ENCODE measurements at places on chromosomes 13 and 19.
A peak's percentile ranks its signal among the peaks of the same experiment; 100 is the strongest.

DNA sequence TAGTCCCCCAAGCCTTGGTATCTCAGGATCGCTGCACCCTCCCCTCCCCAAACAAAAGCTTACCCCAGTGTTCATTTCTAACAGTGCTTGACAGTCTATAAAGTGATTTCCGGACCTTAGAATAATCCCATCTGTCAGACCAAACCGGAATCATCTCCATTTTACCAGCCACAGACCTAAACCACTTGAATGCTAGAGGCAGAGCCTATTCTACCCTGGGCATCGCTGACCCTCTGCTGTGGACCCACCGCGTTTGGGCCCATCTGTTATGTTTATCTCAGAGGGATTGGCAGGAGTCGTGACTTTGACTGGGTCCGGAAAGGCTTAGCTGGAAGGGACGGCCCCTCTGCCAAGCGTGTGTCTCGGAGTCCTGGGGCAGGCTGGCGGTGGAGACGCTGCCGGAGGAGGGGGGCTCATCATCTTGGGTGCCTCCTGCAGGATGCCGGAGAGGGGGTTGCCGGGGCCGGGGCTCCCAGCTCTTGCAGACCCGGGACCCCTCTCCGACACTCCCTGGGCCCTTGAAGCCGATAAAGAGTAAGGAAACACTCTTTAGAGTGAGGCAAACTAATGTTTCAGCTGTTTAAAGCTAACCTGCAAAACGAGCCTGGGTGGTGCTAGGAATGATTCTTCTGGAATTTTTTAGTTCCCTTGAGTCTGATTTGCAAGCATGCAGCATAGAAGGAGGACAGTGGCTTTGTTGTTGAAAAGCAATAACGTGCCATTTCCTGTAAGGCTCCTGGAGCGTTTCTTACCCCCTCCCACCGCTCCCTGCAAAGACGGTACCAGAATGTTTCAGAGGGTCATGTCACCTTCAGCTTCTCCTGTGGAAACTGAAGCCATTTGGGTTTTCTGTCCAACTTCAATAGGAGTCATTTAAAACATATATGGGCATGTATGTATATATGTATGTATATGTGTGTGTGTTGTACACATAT is 1.3 kb downstream of the SLC25A42 start:
- DNase-seq = no peak

- no peak for DNase-seq
Observed at GRCh38 chr19:4694211-4694987, 24.3 kb upstream of the MYDGF start.

- no peak for DNase-seq
Observed at GRCh38 chr13:29160862-29161261, 340.7 kb downstream of the MTUS2 start.

GRCh38 chr13:20439261-20439660 is 86.4 kb downstream of the CRYL1 start:
- DNase-seq = no peak

DNA sequence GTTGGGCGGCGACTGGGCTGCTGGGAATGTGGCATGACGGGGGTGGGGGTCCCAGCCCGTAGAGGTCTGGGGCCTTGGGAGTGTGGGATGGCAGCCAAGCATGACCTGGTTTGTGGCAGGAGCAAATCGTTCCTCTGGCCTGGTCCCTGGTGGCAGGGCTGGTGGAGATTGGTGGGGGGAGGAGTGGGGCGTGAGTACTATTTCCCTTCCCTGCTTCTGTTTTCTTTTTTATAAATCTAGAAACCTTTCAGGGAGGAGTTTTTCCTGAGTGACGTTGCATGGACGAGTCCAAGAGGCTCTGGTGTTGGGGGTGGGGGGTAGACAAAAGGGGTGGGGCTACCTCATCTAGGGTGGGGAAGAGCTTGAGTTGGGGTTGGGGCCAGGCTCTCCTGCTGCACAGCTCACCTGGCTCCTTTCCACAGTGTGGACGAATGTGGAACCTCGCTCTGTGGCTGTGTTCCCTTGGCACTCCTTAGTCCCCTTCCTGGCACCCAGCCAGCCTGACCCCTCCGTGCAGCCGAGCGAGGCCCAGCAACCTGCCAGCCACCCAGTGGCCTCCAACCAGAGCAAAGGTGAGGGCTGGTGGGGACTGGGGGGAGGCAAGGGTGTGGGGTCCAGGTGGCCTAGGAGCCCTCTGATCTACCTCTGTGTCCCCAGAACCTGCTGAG is 15.4 kb upstream of the PRR19 start:
- no peak for DNase-seq

- DNase-seq = no peak
Observed at GRCh38 chr19:10068205-10068604, 17.9 kb upstream of the SHFL start.

DNA sequence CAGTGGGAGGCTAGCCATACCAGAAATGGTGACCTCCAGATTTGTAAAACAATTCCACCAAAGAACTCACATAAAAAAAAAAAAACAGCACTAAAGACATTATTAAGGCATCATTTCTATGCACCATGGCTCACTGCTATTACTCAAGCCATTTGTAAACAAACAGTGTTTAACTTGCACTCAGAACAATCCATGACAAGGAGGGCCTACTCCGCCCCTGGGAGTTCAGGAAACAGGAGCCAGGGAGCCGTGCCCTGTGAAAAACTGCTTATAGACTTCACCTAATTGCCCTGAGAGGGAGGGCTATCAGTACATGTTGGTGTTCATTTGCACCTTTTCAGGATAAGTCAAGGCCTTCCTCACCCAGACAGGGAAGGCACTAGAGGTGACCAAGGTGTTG is 103.2 kb downstream of the ZNF429 start:
- DNase-seq = peak; percentile 55

DNA sequence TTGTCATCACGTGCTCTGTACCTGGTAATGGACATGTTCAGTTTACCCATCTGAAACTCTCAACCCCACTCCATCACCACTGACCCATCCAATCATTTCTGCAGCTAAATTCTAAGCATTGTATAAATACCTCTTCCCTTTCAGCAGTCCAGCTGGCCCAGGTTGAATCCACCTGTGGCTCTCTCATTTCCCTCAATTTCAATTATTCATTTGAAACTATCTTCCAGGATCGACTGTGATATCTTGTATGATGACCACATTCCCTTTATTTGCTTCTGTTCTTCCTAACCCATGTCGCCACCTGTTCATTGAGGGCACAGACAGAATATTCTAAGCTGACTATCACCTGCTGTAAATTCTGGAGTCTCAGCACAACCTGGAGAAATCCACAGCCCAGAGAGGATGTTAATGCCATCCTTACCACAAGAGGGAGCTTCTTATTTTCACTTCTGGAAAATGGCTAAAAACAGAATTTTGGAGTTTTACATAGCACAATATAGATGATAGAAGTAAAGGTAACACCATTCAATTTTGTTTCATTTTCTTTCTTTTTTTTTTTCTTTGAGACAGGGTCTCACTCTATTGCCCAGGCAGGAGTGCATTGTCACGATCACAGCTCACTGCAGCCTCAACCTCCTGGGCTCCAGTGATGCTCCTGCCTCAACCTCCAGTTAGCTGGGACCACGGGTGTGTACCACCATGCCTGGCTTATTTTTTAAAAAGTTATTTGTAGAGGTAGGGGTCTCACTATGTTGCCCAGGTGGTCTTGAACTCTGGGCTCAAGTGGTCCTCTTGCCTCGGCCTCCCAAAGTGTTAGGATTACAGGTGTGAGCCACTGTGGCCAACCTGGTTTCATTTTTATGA is 38.6 kb downstream of the ZNF823 start:
- DNase-seq = peak; percentile 19

DNA sequence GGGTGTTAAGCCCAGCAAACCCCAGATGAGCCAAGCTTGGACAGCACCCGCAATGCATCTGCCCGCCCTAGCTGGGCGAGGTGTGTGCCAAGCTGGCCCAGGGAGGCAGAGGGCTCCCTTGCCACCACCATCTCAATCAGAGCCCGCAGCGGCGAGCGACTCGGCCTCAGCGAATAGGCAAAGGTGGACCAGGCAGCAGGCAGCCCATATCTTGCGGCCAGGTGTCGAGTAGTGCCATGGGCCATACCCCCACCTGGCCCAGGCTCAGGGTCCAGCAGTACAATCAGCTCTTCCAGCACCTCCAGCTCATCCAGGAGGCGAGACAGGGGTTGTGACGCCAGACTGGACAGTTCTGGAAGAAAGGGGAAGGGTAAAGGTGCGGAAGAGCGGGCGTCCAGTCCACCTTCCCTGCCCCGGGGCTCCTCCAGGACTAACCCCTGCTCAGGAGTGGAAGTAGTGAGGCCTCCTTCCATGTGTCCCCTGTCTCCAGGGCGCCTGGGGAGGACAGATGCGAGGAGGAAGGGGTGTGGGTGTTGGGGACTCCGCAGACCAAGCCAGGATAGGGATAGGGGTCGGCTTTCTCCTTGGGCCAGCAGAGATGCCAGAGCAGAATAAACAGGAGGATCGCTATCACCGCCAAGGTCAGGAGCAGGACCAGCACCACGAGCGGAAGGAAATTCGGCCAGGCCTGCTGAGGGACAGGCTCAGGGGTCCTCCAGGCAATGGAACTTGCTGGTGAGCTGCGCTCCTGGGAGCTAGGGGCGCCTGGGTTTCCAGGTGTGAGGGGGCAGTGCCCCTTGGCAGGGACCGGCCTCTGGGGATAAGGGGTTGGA is 2.8 kb downstream of the IGFLR1 start:
- no peak for DNase-seq

DNA sequence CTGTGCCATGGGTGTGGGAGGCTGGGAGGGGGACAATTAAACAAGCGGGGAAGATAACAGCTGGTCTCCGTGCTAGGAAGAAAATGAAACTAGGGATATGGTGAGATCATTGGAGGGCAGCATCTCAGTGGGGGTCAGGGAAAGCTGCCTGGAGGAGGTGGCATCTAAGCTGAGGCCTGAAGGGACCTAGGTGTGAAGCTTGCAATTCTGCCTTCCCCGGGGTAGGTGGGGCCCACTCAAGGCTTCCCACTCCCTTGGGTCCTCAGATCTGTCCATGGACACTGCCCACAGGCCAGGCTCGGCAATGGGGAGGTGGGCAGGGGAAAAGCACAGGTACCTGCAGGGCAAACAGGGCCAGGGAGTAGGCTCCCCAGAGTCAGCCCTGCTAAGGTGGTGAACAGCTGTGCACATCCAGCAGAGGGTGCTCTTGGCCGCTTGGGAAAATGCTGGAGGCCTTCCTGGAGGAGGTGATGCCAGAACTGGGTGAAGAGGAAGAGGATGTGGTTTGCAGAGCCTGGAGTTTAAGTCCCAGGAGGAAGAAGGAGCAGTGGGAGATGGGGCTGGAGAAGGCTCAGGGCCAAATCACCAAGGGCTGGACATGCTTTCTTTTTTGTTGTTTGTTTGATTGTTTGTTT is 25.7 kb upstream of the CCNE1 start:
- DNase-seq = no peak

GRCh38 chr13:38700051-38700450 is 13.2 kb downstream of the FREM2 start:
- no peak for DNase-seq

DNA sequence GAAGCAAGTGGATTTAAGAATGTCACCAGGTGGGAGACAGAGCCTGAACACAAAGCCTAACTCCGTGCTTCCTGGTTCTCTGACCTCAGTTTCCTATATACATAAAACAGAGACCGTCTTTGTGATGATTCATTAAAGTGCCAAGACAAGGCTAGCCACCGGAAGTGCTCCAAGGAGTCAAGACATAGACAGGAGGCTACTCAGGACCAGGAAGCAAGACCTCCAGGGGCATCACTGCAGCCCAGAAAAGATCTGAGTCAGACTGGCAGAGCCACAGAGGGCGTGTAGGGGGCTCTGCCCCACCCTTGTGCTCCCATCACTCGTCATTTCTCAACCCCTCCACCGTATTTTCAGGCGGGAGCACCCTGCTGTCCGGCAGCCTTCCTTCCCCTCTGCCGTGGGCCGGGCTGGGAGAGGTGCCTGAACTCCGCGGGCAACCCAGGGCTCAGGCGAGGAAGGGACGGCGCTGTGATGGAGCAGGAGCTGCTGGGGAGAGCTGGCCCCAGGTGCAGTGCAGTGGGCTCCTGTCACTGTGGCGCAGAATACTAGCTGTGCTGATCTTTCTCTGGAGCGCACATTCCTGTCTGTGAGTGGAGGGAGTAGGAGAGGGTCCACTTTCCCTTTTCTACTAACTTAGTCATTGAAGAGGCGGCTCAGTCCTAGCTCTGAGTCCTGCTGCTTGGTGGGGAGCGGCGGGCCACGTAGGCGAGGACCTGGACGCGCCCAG is 134.7 kb upstream of the GPR12 start:
- no peak for DNase-seq

- no peak for DNase-seq
Observed at GRCh38 chr19:51359294-51359693, 6.9 kb downstream of the ETFB start.

DNA sequence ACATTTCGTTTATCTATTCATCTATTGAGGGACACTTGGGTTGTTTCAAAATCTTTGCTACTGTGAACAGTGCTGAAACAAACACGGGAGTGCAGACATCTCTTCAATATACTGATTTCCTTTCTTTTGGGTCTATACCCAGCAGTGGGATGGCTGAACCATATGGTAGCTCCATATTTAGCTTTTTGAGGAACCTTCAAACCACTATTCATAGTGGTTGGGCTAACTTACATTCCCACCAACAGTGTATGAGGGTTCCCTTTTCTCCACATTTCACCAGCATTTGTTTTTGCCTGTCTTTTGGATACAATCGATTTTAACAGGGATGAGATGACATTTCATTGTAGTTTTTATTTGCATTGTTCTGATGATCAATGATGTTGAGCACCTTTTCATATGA is 798.2 kb downstream of the UQCRFS1 start:
- no peak for DNase-seq

- DNase-seq = no peak
Observed at GRCh38 chr19:29255006-29255405, 42.1 kb upstream of the UQCRFS1 start.

DNA sequence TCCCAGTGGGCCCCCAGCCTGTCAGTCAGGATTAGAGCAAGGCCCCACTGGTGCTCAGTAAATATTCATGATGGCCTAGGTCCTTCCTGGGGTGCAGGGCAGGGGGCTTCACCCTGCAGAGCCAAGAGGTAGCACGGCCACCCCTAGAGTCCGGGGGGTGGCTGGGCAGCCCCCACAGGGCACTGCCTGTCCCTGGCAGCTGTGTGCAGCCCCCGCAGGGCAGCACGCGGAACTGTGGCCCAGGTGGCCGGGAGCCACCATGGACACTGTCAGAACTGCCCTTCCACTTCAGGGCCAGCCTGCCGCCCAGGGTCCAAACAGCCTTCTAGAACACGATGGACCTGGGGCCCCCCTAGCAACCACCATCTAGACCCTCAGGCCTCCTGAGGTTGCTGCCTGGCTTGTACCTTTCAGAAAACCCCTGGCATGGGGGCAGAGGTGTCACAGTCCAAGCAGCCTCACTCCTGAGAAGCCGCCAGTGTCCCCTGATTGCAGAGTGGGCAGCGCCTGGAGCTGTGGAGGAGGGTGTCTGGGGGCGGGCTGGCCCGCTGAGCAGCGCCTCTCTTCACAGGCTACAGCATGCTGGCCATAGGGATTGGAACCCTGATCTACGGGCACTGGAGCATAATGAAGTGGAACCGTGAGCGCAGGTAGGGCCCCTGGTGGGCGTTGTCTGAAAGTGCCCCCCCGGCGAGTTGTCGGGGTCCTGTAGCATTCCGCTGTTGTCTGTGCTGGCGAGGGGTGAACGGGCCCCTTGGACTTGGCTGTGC is 2.9 kb upstream of the YJEFN3 start:
- no peak for DNase-seq

DNA sequence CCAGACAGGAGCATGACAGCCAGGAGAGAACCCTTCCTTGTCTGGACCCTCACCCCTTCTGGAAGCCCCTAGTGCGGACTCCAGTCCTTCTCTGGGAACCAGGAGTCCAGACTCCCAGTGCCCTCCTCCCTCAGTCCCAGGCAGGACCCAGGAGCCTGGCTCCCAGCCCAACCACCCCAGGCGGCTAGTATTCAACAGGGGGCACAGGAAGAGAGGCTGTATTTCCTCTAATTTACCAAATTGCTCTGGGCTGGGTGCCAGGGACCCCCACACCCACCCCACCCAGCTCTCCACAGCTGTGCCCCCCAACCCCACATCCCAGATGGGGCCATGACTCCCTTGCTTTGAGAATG is 3.3 kb downstream of the GRIN2D start:
- DNase-seq = no peak
